Vagina (tissue), 2 donors: ENCODE measurements at places on chromosomes 16 and 17.

- H3K4me3 ChIP-seq, result no peak overlapping the region
- peak; percentile 42 for DNase-seq
- H3K27ac ChIP-seq, result no peak overlapping the region
- no peaks in the 10 kb centered on the region for H3K36me3 ChIP-seq
These were observed 34.1 kb downstream of the IL21R start for GRCh38 chr16:27436065-27436464.

DNA sequence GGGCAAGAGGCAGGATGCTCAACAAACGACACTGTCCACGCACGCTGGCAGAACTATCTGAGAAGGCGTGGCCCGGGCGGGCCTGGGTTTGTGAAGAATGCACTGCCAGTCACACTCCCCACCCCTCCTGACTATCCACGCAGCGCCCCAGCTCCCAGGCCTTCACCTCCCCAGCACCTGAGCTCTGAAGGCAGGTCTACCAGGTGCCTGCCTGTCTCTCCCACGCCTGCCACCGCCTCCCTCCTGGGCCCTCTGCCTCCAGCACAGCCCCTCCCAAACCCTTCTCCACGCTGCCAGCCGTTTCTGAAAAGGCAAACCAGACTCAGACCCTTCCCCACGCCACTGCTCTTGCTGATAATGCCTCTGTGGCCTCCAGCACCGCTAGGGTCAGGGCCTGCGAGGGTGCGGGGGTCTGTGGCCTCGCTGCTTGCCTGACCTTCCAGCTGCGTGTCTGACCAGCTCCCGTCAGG lies 11.6 kb downstream of the MYBBP1A start:
- no peak overlapping the region for H3K27ac ChIP-seq
- no peaks in the 10 kb centered on the region for H3K4me1 ChIP-seq
- no peak for DNase-seq
- H3K27me3 ChIP-seq, result no peaks in the 10 kb centered on the region
- H3K4me3 ChIP-seq, result no peak overlapping the region

DNA sequence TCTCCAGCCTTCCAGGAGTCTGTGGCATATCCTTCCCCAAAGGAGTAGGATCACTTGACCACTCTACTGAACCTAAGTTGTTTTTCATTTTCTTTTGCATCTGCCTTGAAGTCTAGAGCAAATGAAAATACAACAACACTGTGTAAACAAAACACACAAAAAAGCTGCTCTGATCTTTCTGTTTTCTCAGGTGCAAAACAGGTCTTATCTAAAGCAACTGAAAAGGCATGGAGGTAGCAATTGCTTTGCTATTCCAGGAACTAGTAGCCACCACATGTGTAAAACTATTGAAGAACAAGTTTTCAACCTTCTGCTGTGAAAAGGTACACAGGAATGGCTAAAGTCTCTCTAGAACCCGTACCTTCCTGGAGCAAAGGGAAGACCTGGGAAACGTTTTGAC lies 127.1 kb downstream of the PITPNC1 start:
- H3K4me1 ChIP-seq, result peaks cover 1% of the 10 kb centered on the region
- H3K36me3 ChIP-seq, result no peaks in the 10 kb centered on the region

DNA sequence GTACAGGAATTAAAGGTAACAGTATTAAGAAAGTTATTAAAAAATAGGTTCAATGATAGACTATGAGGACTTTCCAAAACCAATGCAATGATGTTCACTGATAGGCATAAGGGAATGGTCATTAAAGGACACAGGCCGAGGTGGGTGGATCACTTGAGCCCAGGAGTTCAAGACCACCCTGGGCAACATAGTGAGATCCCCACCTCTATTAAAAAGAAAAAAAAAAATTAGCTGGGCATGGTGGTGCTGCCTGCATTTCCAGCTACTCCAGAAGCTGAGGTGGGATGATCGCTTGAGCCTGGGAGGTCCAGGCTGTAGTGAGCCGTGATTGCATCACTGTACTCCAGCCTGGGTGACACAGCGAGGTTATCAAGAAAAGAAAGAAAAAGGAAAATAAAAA lies 5.9 kb downstream of the TOP2A start:
- H3K27me3 ChIP-seq, result no peaks in the 10 kb centered on the region
- DNase-seq, result no peak
- no peaks in the 10 kb centered on the region for H3K36me3 ChIP-seq
- H3K27ac ChIP-seq, result no peak overlapping the region
- no peak overlapping the region for H3K4me3 ChIP-seq

GRCh38 chr16:85475233-85475632 lies 137.9 kb upstream of the GSE1 start:
- H3K4me1 ChIP-seq, result peaks cover 64% of the 10 kb centered on the region
- no peaks in the 10 kb centered on the region for H3K36me3 ChIP-seq
- H3K4me3 ChIP-seq, result no peak overlapping the region
- H3K27me3 ChIP-seq, result no peaks in the 10 kb centered on the region
- no peak for DNase-seq

- H3K27ac ChIP-seq, result peak overlapping the region; percentile 83
- no peaks in the 10 kb centered on the region for H3K27me3 ChIP-seq
- peak overlapping the region; percentile 56 for H3K4me3 ChIP-seq
- H3K4me1 ChIP-seq, result peaks cover 43% of the 10 kb centered on the region
These were observed 1.6 kb downstream of the NOG start for GRCh38 chr17:56595108-56595418.

GRCh38 chr16:79269211-79269863 lies 331.2 kb downstream of the MAF start:
- no peaks in the 10 kb centered on the region for H3K36me3 ChIP-seq
- no peak overlapping the region for H3K4me3 ChIP-seq
- no peak overlapping the region for H3K27ac ChIP-seq

- DNase-seq, result no peak
- peak overlapping the region; percentile 81 for H3K27ac ChIP-seq
- H3K4me3 ChIP-seq, result peak overlapping the region; percentile 84
- H3K4me1 ChIP-seq, result peaks cover 51% of the 10 kb centered on the region
These were observed 491 bp downstream of the USP7 start for GRCh38 chr16:8963010-8963820.

GRCh38 chr17:82685291-82685690 lies 13.2 kb downstream of the RAB40B start:
- H3K27me3 ChIP-seq, result no peaks in the 10 kb centered on the region
- H3K36me3 ChIP-seq, result no peaks in the 10 kb centered on the region
- H3K4me1 ChIP-seq, result no peaks in the 10 kb centered on the region
- no peak overlapping the region for H3K4me3 ChIP-seq
- no peak for DNase-seq

GRCh38 chr16:71526111-71526631 lies at the start of gene CHST4:
CHST4 (plus strand) TSS chr16:71526426; CDS start chr16:71536678, 10,252 bp downstream.
- H3K4me3 ChIP-seq, result no peak within 1 kb of the TSS
- H3K27me3 ChIP-seq, result no peaks in the 10 kb centered on the region
- peaks cover 9% of the 10 kb centered on the region for H3K4me1 ChIP-seq
- H3K36me3 ChIP-seq, result no peaks in the 10 kb centered on the region
- no peak for DNase-seq

DNA sequence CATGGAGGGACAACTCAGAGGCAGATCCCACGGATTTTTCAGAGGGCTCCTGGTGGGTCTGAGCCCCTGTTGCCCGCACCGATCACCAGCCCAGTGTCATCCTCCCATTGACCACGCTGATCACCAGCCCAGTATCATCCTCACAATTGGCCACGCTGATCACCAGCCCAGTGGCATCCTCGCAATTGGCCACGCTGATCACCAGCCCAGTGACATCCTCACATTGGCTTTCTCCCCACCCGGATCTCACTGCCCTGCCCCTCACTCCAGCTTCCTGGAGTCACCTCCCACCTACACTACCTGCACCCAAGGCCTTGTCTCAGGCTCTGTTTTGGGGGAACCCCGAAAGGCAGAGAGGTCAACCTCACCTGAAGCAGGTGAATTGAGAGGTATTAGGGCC lies 358.2 kb upstream of the TNRC6C start:
- H3K4me3 ChIP-seq, result no peak overlapping the region
- peaks cover 33% of the 10 kb centered on the region for H3K4me1 ChIP-seq
- H3K36me3 ChIP-seq, result no peaks in the 10 kb centered on the region
- peak overlapping the region; percentile 92 for H3K27ac ChIP-seq

- H3K36me3 ChIP-seq, result no peaks in the 10 kb centered on the region
- H3K27me3 ChIP-seq, result no peaks in the 10 kb centered on the region
- peaks cover 6% of the 10 kb centered on the region for H3K4me1 ChIP-seq
- H3K4me3 ChIP-seq, result no peak overlapping the region
- no peak overlapping the region for H3K27ac ChIP-seq
These were observed 244.6 kb upstream of the CCL2 start for GRCh38 chr17:34010534-34010933.

- H3K27me3 ChIP-seq, result no peaks in the 10 kb centered on the region
- H3K27ac ChIP-seq, result no peak overlapping the region
- DNase-seq, result no peak
- H3K4me1 ChIP-seq, result peaks cover 17% of the 10 kb centered on the region
- no peak overlapping the region for H3K4me3 ChIP-seq
These were observed 95.6 kb downstream of the SMG6 start for GRCh38 chr17:2207815-2208515.

DNA sequence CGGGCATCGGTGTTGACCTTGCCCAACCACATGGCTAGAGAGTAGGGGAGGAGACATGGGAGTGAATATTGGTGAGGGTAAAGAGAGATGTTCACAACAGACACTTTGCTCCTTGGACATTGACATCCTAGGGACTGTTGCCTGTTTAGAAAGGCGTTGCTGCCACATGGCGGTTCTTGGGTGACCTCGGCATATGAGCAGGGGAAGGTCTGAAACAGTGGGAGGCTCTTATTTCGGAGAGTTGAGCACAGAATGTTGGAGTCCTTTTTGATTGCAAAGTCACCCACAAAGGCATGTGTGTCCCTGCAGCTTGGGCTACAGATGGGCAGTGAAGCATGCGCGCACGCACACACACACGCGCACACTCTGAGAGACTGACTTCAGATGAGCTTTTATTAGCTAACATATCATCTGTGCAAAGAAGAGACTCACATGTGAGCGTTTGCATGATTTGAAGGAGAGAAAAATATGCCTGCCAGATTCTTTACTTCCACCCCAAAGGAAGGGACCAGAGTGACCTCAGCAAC lies 104.4 kb downstream of the SHISA9 start:
- H3K27ac ChIP-seq, result no peak overlapping the region
- no peak for DNase-seq
- no peaks in the 10 kb centered on the region for H3K4me1 ChIP-seq
- no peak overlapping the region for H3K4me3 ChIP-seq
- H3K27me3 ChIP-seq, result no peaks in the 10 kb centered on the region
- no peaks in the 10 kb centered on the region for H3K36me3 ChIP-seq

DNA sequence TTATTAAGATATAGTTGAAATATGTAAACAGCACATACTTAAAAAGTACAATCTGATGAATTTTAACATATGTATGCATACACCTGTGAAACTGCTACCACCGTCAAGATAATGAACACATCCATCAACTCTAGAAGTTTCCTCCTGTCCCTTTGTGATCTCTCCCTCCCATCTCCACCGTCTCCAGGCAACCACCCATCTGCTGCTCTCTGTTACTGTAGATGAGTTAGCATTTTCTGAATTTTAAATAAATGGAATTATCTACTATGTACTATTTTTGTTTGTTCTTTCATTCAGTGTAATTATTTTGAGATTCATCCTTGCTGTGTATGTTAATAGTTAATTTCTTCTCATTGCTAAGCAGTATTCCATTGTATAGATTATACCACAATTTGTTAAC lies 40.2 kb upstream of the SMPD3 start:
- no peak for DNase-seq
- no peak overlapping the region for H3K4me3 ChIP-seq
- H3K4me1 ChIP-seq, result peaks cover 4% of the 10 kb centered on the region
- H3K27me3 ChIP-seq, result no peaks in the 10 kb centered on the region

DNA sequence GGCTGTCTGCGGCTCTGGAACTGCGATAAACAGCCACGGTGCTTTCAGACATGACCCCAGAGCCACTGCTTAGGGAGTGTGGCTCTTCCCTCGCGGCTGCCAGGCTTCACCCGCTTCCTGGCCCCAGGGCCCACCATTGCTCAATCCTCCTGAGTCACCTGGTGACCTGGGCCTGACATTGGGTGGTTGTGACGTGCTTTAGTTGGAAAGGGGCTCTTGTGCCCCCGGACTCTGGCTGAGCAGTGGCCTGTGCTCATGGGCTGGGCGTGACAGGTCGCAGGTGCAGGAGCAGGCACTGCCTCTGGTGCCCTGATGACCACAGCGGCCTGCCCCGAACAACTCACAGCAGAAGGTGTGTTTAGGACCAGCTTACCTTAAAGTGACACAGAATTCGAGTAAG lies 8.6 kb upstream of the NUDT16L1 start:
- no peak for DNase-seq
- no peaks in the 10 kb centered on the region for H3K27me3 ChIP-seq
- H3K4me1 ChIP-seq, result peaks cover 16% of the 10 kb centered on the region
- peaks cover 59% of the 10 kb centered on the region for H3K36me3 ChIP-seq
- H3K27ac ChIP-seq, result no peak overlapping the region

- H3K4me3 ChIP-seq, result no peak overlapping the region
- H3K36me3 ChIP-seq, result peaks cover 12% of the 10 kb centered on the region
- DNase-seq, result no peak
These were observed 51.7 kb upstream of the LGALS9 start for GRCh38 chr17:27579304-27579703.

- H3K4me1 ChIP-seq, result peaks cover 50% of the 10 kb centered on the region
- no peaks in the 10 kb centered on the region for H3K27me3 ChIP-seq
- H3K4me3 ChIP-seq, result no peak overlapping the region
- no peak for DNase-seq
These were observed 8.2 kb downstream of the AMFR start for GRCh38 chr16:56417138-56417537.

GRCh38 chr16:476039-476438 lies 50.6 kb downstream of the RAB11FIP3 start:
- peaks cover 6% of the 10 kb centered on the region for H3K4me1 ChIP-seq
- H3K36me3 ChIP-seq, result no peaks in the 10 kb centered on the region
- no peak overlapping the region for H3K4me3 ChIP-seq
- H3K27ac ChIP-seq, result no peak overlapping the region
- no peak for DNase-seq
- H3K27me3 ChIP-seq, result no peaks in the 10 kb centered on the region

GRCh38 chr16:48025359-48025758 lies 130.4 kb downstream of the ABCC12 start:
- no peak overlapping the region for H3K27ac ChIP-seq
- no peaks in the 10 kb centered on the region for H3K36me3 ChIP-seq
- H3K27me3 ChIP-seq, result no peaks in the 10 kb centered on the region

GRCh38 chr16:80006241-80007215 lies 406.0 kb upstream of the MAF start:
- H3K4me1 ChIP-seq, result no peaks in the 10 kb centered on the region
- no peaks in the 10 kb centered on the region for H3K27me3 ChIP-seq
- DNase-seq, result no peak
- no peaks in the 10 kb centered on the region for H3K36me3 ChIP-seq

DNA sequence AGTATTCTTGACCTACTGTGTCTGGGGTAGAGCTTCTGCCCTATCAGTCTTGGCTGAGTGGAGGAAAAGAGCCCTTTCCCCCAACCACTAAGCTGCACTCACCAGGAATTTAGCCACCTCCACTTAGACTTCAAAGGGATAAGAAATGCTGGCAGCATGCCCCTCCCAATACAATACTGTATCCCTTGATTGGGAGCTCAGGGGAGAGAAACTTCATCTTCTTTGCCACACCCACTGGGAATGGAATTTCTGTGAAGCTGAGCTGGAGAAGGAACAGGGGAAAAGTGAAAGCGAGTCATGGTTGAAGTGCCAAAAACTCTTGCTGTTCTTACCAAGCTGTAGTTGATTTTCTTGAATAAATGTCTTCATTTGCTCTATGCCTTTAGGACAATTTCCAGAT lies 68.8 kb downstream of the CEP112 start:
- H3K4me1 ChIP-seq, result no peaks in the 10 kb centered on the region
- no peak for DNase-seq
- H3K4me3 ChIP-seq, result no peak overlapping the region
- H3K27ac ChIP-seq, result no peak overlapping the region
- H3K27me3 ChIP-seq, result no peaks in the 10 kb centered on the region
- H3K36me3 ChIP-seq, result no peaks in the 10 kb centered on the region
